ENCODE measurements at places on chromosomes 7 and 10. TPM values are rescaled to one million over a fixed set of nuclear protein-coding genes. Genes with fewer than 3 reads are reported as not detected.

GRCh38 chr7:128951296-128951695 is 13.6 kb downstream of the IRF5 start:
- H3K36me3 ChIP-seq = no peaks in the 10 kb centered on the region
- no peaks in the 10 kb centered on the region for H3K4me1 ChIP-seq
- H3K27me3 ChIP-seq = no peaks in the 10 kb centered on the region
- DNase-seq = no peak
- H3K27ac ChIP-seq = no peak overlapping the region
- no peak overlapping the region for H3K4me3 ChIP-seq

GRCh38 chr7:20650782-20651181 is 35.3 kb downstream of the ABCB5 start:
- DNase-seq = no peak
- H3K27me3 ChIP-seq = no peaks in the 10 kb centered on the region
- H3K4me3 ChIP-seq = no peak overlapping the region
- no peaks in the 10 kb centered on the region for H3K36me3 ChIP-seq

DNA sequence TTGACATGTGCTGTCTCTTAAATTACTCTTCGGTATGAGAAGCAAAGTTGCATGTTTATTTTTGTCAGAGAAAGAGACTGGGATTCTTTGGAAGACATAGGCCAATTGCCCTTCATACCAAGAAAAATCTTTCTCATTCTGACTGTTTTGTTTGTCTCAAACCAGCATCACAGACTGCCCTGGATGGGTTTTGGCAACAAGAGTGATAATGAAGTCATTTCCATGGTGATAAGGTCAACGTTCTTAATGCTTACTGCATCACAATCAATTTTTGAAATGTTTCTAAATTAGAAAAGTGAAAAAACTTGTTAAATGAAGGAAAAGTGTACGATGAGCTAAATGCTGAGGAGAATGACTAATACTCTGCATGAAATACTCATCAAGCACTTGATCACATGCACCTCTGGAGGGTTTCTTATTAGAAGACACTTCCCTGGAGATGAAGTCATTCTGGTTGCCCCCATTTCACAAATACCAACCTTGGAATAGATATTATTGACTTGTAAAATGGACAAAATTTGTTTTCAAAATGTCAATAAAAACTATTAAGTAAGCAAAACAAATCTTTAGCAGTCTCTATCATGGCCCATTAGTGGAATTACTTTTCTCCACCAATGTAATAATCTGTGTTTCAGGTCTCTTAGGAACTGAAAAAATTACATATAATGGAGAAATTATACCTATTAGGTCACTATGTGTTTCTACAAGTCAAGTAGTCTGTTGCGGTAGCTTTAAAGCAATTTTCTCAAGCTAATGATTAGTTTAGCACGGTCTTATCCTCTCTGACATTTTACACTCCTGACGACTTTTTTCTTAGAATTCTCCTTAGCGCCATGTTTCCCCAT is 19.9 kb upstream of the SEC61G start:
- H3K27me3 ChIP-seq = no peaks in the 10 kb centered on the region
- H3K27ac ChIP-seq = no peak overlapping the region
- H3K4me3 ChIP-seq = no peak overlapping the region
- H3K36me3 ChIP-seq = no peaks in the 10 kb centered on the region

DNA sequence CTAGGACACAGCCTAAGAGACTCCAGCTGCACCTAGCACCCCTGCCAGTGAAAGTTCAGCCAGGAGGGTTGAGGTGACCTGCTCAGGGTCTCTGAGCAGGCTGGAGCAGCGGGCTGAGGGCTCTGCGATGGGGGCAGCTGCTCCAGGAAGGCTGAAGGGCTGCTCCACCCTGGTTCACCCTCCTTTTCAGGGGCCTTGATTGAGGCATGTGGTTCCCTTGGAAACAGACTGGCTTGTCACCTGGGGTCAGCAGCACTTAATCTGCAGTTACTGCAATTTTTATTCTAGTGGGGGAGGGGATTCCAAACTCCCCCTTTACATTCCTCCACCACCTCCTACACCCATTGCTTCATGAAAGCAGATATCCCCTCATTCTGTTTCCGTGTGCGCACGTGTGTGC is 85.3 kb upstream of the UNC5B start:
- H3K4me3 ChIP-seq = no peak overlapping the region
- no peak for DNase-seq
- no peaks in the 10 kb centered on the region for H3K36me3 ChIP-seq
- H3K27me3 ChIP-seq = no peaks in the 10 kb centered on the region

The OR9A2 gene
- total RNA-seq = not detected

DNA sequence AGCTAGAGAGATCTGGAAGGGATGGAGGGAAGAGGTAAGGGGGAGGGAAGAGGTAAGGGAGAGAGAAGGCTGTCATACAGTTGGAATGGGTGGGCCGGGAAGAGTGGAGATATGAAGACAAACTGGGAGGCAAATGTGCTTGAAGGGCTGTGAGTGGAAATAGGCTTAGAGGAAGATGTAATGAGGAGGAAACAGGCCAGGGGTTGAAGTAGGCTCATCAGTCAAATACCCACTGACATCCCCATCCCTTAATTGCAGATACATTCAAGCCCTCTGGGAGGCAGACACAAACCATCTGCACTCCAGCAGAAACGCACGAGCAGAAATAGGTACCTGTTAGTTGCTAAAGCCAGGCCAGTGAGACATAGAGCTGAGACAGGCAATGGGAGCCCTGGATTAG is 2.1 kb downstream of the SYNPO2L start:
- H3K27ac ChIP-seq = no peak overlapping the region
- no peaks in the 10 kb centered on the region for H3K27me3 ChIP-seq
- DNase-seq = no peak
- H3K36me3 ChIP-seq = no peaks in the 10 kb centered on the region
- no peak overlapping the region for H3K4me3 ChIP-seq

The CYP3A4 gene
- total RNA-seq = 0.30 TPM

DNA sequence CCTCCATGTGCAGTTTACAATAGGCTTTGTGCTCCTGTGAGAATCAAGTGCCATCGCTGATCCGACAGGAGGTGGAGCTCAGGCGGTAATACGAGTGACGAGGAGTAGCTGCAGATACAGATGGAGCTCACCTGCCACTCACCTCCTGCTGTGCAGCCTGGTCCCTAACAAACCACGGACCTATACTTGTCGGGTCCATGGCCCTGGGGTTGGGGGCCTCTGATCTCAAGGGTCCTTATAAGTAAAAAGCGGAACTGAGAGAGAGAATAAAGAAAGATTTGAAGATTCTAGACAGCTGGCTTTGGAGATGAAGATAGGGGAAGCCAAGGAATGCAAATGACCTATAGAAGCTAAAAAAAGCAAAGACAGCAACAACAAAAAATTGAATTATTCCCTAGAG is 130.6 kb downstream of the PLXDC2 start:
- H3K36me3 ChIP-seq = no peaks in the 10 kb centered on the region
- no peaks in the 10 kb centered on the region for H3K27me3 ChIP-seq
- DNase-seq = no peak
- no peak overlapping the region for H3K4me3 ChIP-seq
- no peak overlapping the region for H3K27ac ChIP-seq
- peaks cover 7% of the 10 kb centered on the region for H3K4me1 ChIP-seq

Measured in ovary (tissue), 10 donors.